ENCODE measurements at places on chromosomes 11 and 22.

GRCh38 chr11:10319702-10320558 is 15.1 kb downstream of the ADM start:
- DNase-seq = no peak

GRCh38 chr11:111697933-111698371 is 68.2 kb downstream of the PPP2R1B start:
- DNase-seq = no peak

DNA sequence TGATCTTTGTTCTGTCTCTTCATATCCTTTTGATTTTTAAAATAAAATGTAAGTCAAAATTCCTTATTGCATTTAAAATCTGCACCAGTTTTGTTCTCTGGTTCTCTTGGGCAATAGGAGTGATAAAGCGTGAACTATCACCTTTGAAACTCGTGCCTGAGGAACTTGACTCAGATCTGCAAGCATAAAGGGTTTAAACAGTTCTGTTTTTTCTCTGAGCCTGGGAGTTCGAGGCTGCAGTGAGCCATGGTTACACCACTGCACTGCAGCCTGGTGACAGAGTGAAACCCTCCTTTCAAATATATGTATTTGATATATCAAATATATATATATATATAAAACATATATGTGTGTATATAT is 38.9 kb upstream of the CLMP start:
- DNase-seq = no peak

GRCh38 chr11:126924376-126925040 is 76.1 kb downstream of the KIRREL3 start:
- no peak for DNase-seq

GRCh38 chr22:42277988-42278776 is 7.7 kb upstream of the TCF20 start:
- DNase-seq = no peak

GRCh38 chr11:118050208-118050891 is 26.5 kb upstream of the TMPRSS4 start:
- no peak for DNase-seq

DNA sequence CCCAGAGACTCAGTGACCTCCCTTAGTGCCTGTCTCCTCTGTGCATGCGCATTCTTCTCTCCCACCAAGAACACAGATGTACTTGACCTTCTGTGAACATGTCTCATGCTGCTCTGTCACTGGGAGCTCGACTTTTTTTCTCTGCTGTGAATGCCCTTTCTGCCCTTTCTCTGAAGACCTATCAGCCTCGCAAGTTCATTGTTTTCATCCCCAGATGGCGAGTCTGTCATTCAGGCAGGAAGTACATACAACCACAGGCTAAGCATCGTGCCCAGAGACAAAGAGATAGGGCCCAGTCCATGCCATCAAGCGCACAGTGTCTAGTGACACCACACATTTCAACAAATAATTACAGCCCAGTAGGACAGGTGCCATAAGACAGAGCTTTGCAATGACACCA is 50.4 kb upstream of the RAB1B start:
- DNase-seq = no peak

DNA sequence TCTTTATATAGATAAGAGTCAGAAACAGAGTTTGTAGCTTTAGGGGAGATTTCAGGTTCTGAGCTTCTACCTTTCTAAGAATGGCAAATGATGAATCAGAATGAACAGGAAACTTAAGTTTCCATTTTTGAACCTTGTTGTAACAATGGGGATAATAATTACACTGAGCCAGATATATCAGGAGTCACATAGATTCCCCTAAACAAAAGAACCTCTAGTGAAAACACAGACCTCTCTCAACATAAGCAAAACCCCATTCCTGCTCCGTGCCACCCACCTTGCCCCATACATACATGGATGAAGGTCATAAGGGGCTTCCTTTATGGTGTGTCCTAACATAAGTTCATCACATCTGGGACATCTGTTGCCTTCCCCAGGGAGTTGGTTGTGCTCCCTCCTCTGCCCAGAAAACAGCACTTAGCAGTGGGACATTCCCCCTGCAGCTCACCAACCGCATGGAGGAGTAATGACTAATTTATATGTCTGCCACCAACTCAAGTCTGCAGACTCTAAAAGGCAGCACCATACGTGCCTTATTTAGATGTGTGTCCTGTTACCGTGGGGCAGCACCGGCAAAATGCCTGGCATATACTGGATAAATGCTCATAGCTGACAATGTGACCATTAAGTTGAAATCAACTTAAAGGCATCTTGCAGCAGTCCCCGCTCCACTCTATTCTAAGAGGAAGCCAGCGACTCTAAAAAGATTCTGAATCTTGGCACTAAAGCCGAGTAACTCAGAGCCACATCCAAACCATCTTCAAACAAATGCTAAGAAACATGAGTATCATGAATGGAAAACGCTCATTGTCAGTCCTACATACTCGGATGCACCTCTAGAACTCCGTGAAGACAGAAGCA is 8.0 kb downstream of the JAML start:
- DNase-seq = no peak

- DNase-seq = no peak
Observed at GRCh38 chr11:121614636-121615240, 162.0 kb upstream of the SORL1-AS1 start.

- no peak for DNase-seq
Observed at GRCh38 chr22:19851291-19852176, 3.1 kb downstream of the GNB1L start.

DNA sequence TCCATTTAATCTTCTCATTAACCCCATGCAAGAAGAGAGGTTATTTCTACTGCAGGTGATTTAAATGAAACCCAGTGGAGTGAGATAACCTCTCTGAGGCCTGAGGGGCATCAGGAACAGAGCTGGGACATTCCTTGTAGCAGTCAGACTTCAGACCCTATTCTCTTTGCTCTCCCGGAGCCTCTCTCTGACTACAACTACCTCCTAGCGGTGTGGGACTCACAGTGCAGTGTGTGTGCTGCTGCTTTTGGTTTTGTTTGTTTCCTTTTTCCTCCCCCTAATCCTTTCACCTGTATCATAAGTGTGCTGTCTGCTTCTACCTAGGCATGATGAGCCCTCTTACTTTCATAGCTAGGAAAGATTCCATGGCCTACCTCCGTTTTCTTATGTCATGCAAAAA is 769.6 kb downstream of the NTM start:
- DNase-seq = no peak

GRCh38 chr11:121927097-121927785 is 188.8 kb downstream of the BLID start:
- no peak for DNase-seq

DNA sequence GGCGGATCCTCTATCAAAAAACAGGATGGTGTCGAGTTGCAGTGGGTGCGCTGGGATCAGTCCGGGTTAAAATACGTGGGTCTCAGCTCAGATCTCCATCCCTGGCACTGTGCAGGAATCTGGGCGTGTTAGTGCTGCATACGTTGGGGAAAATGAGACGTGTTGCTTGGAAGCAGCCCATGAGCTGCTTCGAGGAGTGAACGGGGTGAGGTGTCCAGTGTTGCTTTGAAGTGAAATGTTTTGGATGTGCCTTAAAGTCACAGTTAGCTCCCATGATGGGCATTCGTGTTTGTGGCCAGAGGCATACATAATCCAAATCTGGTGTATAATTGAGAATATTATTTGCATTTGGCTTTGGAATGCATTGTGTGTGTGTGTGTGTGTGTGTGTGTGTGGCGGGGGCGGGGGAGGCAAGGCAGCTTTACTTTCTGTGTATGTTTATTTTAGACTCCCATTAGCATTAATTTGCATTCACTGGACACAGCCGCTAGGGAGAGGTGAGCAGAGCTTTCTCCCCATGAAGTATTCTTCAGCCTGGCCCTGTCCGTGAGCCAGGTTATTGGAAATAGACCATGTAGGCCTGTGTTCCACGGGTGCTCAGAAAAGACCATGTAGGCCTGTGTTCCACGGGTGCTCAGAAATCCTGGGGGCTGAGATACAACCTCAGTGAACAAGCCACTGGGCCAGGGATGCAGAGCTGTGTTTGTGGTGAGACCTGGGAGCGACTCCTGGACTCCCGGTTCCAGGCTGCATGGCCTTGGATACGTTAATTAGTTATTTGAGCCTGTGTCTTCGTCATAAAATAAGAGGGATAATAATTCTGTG is 134.6 kb downstream of the ST3GAL4 start:
- DNase-seq = no peak

GRCh38 chr11:1194977-1195681 is 27.7 kb upstream of the MUC5B start:
- no peak for DNase-seq

- no peak for DNase-seq
Observed at GRCh38 chr11:110870816-110871522, 158.7 kb upstream of the ARHGAP20 start.

DNA sequence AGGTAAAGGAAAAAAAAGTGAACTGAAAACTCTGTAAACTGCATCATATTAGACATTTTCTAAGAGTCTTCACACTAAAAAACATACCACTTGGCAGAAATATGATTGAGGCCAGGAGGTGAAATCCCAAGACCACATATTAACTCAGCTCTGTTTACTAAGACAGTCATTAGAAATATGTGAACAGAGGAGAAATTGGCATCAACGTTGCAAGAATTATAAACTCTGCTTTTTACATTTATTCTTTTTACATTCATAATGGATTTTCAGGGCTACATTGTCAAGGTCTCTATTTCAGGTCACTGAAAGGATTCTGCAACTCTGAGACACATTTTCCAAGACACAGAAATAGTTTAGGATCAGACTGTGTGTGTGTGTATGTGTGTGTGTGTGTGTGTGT is 1364.0 kb downstream of the LRRC4C start:
- no peak for DNase-seq

DNA sequence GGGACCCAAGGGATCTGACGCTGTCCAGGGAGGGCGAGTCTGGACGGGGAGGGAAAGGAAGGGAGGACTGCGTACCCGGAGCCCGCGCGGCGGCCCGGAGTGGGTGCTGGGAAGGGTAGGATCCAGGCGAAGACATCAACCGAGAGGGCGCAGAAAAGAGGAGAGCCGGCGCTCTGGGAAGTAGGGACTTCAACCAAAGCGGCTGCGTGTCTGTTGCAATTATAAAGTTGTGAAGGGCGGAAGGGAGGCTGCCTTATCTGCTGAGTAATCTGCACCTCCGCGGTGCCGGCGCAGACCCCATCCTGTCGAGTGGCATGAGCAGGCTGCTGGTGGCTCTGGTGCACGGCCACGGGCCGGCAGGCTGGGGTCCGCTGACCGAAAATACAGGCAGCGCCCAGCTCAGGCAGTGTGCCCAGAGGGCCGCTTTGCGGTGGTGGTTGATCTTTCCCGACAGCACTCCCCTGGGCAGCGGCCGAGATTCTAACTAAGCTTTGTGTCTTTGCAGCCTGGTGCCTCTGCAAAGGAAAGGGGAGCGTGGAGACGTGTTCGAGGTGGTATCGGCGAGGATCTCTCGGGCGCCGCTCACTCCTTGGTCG is 978 bp downstream of the C11orf87 start:
- DNase-seq = no peak
